ENCODE measurements at places on chromosomes 11 and 22.

- no peak for DNase-seq
These were observed 1222.5 kb downstream of the BRD1 start for GRCh38 chr22:48605125-48605524.

GRCh38 chr11:65853246-65853979, 4.6 kb downstream of the CFL1 start:
- DNase-seq, result no peak

GRCh38 chr11:97079244-97079643, 689.4 kb downstream of the JRKL start:
- peak; percentile 4 for DNase-seq

- DNase-seq, result no peak
These were observed 31.8 kb downstream of the USP35 start for GRCh38 chr11:78220218-78221157.

GRCh38 chr22:36757668-36758211, 18.2 kb downstream of the IFT27 start:
- peak; percentile 61 for DNase-seq

- no peak for DNase-seq
These were observed 6.7 kb upstream of the LRFN4 start for GRCh38 chr11:66850235-66850587.

GRCh38 chr11:132471466-132471865, 1060.8 kb downstream of the OPCML start:
- no peak for DNase-seq

GRCh38 chr11:10298342-10298741, 4.3 kb upstream of the SBF2 start:
- DNase-seq, result no peak

GRCh38 chr11:8826139-8826786, 84.7 kb upstream of the AKIP1 start:
- DNase-seq, result no peak

GRCh38 chr11:70060611-70061293, 17.4 kb upstream of the ANO1 start:
- no peak for DNase-seq

DNA sequence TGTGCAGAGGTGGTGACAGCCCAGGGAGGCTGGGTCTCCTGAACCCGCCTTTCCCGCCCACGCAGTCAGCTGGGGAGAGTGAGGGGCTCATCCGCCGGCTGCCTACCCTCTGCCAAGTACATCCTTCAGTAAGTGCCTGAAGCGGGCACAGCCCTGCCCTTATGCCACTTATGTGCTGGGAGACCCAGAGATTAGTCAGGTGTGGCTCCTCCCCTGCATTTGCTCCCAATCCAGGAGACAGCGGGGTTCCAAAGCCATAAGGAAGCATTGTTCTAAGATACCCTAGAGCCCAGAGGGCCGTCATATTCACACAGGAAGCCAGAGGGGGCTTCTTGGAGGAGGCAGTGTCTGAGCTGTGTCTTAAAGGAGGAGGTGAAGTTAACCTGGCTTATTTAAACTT, 5.8 kb upstream of the PPP6R3 start:
- DNase-seq, result no peak

DNA sequence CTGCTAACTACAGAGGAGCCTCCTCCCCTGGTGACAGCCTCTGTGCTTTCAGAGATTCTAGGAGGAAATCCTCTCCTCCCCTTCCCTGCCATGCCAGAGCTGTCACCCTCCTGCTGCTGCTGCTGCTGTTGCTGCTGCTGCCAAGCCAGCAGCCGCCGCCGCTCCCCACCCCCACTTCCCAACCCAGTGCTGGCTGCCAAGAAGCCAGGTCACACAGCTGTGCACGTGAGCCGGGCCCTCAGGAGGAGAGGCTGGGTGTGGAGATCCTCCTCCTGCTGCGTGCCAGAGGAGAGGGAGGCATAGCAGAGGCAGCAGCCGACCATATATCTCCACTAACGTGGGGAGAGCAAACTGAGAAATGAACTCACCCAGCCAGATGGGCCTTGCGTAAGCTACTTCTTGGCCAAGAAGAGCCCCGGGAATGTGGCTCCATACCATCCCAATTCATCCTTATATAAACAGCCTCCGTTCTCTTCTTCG, 12.4 kb downstream of the CRY2 start:
- peak; percentile 85 for DNase-seq
